ENCODE measurements at places on chromosomes 1 and 21.

DNA sequence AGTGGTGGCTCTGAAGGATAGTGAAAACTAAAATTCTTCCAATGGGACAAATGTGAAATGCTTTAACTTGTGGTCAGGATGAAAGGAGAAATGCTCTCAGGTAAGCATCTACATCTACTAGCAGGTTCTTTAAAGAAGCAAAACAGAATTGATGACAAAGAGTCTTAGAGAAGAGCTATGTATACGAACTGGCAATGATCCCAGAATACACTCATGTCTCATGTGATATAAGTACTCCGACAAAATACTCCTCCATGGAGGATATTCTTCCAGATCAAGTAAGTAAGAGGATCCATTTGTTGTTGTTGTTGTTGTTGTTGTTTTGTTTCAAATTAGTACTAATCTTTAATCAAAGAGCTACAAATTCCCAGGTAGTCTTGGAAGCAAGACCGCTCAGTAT lies 174.0 kb upstream of the ATP1B1 start:
- DNase-seq: no peak

GRCh38 chr1:70364439-70364838 lies 9.9 kb upstream of the ANKRD13C start:
- DNase-seq: no peak

- no peak for DNase-seq
Observed at GRCh38 chr1:212609701-212610574, 1.4 kb downstream of the ATF3 start.

- DNase-seq: no peak
Observed at GRCh38 chr1:166084613-166085012, 82.2 kb downstream of the FAM78B start.

Data from stimulated activated CD4-positive, alpha-beta T cell treated with anti-CD3 and anti-CD28 coated beads, Interleukin-15, amount 100 ng/mL, for 48 hours (primary cell).